ENCODE measurements at places on chromosomes 1 and 21.

DNA sequence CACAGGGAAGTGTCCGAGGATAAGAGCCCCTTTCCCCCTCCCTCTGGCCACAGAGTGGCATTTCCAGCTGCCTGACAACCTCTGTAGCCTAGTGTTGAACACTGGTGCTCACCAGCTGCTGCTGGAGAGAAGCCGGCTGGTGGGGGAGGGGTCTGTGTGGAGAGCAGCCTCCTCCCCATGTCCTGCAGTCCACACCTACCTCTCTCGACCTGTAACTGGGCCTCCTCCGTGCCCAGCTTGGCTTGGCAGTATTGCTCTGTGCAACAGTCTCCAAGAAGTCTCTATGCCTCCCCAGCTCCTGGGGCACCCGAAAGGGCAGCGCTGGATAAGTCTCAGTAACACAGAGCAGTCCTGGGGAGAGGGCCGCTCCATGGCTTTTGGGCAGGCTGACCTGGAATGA lies 17.0 kb downstream of the PAPPA2 start:
- no peak for DNase-seq

DNA sequence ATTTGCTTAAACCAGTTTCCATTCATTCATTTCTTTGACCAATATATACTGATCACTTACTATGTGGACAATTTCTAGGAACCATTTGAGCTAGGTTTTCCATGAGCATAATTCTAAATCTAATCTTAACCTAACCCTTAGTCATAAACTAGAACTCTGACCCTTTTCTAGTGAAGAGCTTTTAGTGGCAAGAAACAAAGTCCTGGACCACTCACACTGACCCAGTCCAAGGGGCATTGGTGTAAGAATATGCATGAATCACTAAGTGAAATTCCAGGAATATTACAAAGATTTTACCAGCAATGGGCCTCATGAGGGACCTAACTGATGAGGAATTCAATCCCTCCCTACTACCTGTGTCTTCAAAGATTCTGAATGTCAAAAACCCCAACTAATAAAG lies 40.6 kb upstream of the SLC2A1 start:
- DNase-seq = no peak

- DNase-seq = peak; percentile 99
Observed at GRCh38 chr1:159077120-159077961, 775 bp upstream of the AIM2 start.

DNA sequence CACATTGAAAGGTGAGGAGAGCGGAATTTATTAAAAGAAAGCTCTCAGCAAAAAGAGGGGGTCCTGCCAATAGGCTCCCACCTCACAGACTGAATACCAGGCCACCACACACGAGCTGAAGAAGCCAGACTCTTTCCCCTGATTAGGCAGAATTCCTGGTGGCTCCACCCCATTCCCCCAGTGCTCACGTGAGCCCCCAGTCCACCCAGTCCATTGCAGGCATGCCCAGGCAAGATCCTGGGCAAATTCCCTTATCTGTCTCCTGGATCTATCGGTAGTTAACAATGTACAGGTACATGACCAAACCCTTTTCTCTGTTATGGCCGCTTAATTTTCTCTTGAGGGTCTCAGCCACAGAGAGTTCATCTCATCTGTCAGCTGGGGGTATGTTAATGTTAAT lies 54.6 kb upstream of the BTG3 start:
- no peak for DNase-seq

- DNase-seq = no peak
Observed at GRCh38 chr1:234549447-234550021, 60.4 kb downstream of the IRF2BP2 start.

GRCh38 chr1:212667223-212668139 lies 32.2 kb downstream of the BATF3 start:
- DNase-seq = no peak

GRCh38 chr1:212067787-212068186 lies 32.2 kb downstream of the DTL start:
- DNase-seq = no peak

DNA sequence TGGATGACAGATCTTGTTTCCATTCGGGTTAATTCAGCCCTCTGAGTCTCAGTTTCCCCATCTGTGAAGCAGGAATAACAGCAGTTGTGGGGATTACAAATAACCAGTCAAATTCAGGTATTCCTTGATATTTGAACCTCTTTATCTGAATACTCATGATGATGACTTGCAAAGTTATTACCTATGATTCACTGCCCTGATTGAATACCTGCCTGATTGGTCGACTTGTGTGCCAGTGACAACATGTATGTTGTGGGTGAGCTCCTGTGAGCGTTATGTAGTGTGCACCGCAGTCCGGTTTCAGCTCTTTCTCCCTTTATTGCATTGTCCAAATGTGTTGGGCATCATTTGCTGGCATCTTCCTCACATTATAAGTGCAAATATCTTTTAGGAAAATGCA lies 9.5 kb upstream of the TMEM61 start:
- DNase-seq = no peak

DNA sequence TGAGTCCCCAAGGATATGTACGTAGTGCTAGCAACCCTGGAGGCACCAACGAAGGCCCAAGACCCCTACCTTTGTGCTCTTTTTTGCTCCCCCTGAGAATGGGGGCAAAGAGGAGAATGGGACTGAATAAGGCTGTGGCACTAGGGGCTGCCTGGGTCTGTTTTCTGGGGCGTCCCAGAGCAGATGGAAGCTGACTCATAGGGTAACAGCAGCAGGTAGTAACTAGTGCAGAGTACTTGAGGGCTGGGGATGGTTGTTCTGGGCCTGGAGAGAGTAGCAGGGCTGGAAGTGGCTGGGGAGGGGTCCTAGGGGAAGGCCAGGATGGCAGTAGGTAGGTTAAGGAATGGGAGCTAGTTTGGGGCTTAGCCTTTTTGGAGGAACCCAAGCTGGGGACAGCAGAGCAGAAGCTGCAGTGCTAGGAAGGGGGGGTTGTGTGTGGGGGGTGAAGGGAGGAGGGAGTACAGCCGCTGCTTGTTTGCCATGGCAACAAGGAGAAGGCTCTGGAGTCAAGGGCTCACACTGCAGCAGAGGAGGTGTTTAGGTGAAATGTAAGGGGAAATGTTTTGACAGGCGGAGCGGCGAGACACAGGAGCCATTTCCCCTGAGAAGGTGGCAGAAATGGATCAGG lies 1.8 kb downstream of the NCDN start:
- DNase-seq = no peak

- DNase-seq = no peak
Observed at GRCh38 chr21:42151948-42152220, 67.1 kb upstream of the ABCG1 start.

DNA sequence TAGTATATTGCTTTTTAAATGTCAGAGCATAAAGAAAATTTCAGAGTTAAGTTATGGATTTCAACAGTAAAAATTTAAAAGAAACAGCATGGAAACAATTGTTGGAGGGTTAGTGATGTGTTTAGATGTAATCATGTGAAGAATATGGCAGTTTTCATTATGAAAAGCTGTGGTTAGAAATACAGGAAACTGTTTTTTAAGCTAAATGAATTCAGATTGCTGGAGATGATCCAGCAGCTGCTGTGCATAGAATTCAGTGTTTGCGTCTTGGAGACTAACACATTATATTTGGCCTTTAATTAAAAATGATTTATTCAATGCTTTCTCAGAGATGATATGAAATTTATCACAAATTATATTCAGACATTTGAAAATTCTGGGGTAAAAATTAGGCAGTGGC lies 273.6 kb upstream of the LRRC7 start:
- DNase-seq = no peak

GRCh38 chr1:80427881-80428280 lies 1372.9 kb upstream of the ADGRL2 start:
- DNase-seq = no peak

DNA sequence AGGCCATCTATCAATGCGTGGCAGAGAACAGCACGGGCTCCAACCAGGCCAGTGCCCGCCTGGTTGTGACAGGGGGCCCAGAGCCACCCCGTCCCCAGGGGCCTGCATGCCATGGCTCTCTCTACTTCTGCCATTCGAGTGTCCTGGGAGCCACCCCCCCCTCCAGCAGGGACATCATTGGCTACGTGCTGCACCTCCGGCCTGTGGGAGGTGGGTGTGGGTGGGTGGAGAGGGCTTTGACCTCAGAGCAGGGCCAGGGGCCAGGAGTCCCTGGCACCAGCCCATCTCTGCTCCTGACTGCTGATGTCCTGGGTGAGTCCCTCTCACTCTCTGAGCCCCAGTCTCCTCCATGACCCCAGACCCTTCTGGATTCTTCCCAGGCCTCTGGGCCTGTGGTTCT lies 25.3 kb downstream of the SLC27A3 start:
- no peak for DNase-seq

- no peak for DNase-seq
Observed at GRCh38 chr1:11365744-11366387, 92.9 kb downstream of the UBIAD1 start.

DNA sequence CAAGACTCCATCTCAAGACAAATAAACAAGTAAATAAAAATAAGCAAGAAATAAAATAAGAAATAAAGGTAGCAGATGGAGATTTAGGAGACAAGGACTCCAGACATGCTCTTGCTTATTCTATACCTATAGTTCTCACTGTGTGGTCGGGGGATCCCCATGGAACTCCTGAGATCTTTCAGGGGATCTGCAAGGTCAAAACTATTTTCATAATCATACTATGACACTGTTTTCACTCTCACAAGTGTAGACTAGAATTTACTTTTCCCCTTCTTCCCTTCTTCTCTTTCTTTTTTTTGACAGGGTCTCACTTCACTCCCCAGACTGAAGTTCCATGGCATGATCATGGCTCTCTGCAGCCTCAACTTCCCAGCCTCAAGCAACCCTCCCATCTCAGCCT lies 29.8 kb upstream of the NLRP3 start:
- DNase-seq = no peak

DNA sequence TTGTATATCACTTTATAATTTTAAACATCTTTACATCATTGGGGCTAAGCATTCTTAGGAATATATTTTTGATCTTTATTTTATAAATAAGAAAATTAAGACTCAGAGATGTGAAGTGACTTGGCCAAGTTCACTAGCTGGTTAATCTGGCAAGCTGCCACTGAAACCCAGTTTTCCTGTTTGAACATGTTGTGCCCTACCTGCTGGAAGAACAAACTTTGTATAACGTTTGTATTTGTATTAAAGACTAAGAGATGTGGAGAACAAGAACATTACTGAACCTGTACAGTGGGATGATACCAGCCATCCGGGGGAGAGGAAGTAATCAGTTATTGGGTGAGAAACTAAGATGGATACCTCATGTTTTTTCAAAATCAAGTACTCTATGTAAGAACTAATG lies 77.2 kb upstream of the SIPA1L2 start:
- no peak for DNase-seq

DNA sequence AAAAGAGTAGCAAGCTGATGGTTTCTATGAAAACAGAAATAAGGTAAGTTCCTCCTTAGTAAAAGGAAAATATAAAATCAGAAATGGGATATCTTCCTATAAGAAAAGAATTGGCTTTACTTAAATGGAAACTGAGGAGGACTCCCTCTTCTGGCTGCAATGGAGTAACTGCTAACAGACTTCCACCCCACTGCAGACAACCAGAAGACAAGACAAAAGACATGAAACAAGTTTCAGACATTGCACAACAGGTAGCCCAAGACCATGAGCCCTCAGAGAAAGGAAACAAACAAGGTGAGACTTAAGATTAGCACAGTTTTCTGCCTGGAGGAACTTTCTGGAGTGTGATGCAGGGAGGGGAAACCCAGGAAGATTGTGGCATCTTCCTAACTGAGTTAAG lies 17.0 kb upstream of the OLFML2B start:
- no peak for DNase-seq

DNA sequence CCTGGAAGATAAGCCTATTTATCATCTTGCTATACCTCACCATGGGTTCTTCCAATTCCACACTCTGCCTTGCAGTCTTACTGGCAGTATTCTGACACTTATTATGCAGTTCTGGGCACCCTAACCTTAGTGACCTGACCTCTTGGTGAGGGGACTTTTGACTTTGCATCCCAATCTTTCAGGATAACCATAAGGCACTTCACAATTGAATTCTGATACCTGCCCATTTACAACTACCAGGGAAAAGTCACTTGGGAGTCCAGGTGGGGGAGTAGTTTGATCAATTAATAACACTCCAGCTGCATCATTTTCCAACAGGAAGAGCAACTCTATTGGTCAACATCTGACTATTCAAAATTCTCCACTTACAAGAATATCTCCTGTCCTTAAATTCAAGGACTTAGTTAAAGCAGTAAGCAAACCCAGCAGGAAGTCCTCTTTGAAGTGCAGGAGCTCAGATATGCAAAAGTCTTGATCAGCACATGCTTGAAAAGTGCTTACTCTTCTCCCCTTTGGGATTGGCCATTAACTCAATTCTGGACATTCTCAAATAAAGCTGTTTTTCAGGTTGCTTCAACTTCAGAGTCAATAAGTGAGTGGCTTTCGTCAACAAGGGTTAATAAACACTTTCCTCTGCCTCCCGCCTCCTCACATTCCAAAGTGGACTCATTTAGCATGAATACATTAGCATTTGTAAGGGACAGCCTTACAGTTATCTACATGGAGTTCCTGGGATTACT lies 177.4 kb upstream of the NRIP1 start:
- DNase-seq = no peak

DNA sequence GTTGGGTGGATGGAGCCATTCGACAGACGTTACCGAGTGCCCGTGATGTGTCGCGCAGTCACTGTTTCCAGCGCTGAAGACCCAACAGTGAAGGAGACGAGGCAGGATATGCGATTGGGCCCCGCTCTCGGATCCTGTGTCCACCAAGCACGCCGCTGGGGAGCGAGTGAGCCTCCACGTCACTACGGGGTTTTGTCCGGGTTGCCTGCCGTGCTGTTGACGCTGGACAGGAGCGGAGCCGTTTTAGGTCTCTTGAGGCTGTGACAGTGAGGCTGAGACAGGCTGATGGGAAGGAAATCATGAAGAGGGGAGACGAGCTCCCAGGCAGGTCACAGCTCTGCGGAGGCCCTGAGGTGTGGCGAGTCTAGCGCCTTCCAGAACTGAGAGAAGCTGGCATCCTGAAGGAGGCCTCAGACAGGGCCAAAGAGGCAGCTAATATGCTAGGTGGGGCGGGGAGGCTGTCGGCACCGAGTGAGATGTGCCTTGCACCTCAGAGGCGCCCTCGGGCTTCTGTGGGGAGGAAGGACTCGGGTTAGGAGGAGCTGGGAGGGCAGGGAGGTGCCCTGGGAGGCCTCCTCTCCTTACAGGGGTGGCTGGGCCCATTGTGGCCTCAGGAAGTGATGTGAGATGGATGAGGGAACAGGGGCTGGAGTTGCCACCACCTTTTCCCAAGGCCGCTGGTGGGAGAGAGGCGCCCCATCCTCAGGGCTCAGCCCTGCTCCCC lies 196.0 kb upstream of the TMEM51 start:
- no peak for DNase-seq

DNA sequence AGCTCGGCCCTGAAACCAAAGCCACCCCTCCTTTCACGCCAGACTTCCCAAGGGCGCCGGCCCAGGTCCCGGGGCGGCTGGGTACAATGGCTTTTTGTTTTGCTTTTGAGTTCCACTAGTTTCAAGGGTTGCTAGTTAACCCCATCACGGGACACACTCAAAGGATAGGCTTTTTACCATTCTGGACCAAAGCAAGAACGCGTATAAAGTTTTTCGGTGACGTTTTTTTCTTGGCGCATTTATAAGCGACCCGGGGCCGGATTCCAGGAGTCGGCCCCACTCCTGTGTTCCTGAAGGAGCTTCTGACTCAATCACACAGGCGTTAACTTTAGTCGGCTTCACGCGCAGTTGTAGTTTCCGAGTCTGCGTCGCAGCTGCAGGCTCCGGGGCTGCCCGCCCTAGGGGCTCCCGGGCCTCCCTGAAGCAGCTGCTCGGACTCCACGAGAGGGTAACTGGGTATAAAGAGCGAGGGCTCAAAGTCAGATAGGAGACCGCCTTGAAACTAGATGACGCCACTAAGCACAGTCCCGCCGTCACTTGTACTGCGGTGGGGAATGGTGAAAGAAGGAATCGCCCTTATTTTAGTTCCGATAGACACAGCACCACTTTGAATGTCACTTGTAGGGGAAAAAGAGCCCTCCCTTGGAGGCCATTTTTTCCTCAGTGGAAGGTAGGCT lies 707 bp upstream of the KLHL21 start:
- DNase-seq = peak; percentile 57
